H1 (cell line): ENCODE measurements at places on chromosomes 1 and 21. TPM values are rescaled to one million over a fixed set of nuclear protein-coding genes. Genes with fewer than 3 reads are reported as not detected.

Gene MRPS15
- total RNA-seq: 129 and 130 TPM in 2 replicates

- H3K27ac ChIP-seq: no peak overlapping the region
- H3K4me3 ChIP-seq: no peak overlapping the region
- no peaks in the 10 kb centered on the region; the same call in 1 of the 2 replicates for H3K27me3 ChIP-seq
- no peak for DNase-seq
Observed at GRCh38 chr1:30749691-30750583, 7.6 kb downstream of the LAPTM5 start.

DNA sequence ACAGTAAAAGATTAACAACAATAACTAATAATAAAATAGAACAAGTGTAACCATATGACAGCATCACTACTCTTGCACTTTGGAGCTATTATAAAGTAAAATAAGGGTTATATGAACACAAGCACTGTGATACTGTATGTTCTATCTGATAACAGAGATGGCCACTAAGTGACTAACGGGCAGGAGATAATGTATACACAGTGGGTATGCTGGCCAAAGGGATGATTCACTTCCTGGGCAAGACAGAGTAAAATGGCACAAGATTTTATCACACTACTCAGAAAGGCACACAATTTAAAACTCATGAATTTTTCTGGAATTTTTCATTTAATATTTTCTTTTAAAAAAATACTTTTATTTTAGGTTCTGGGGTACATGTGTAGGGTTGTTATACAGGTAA is 12.3 kb downstream of the SLC9C2 start:
- H3K27ac ChIP-seq: no peak overlapping the region
- no peaks in the 10 kb centered on the region for H3K27me3 ChIP-seq
- H3K4me1 ChIP-seq: no peaks in the 10 kb centered on the region
- no peak for DNase-seq

- no peak for DNase-seq
- peaks cover 19% of the 10 kb centered on the region for H3K36me3 ChIP-seq
- H3K4me3 ChIP-seq: no peak overlapping the region
- no peaks in the 10 kb centered on the region for H3K27me3 ChIP-seq
Observed at GRCh38 chr21:46431448-46431847, 27.2 kb upstream of the DIP2A start.

Gene CYB561D1
- total RNA-seq: 3.6 and 4.3 TPM in 2 replicates

Gene LRRN2
- total RNA-seq: 2.3 and 2.5 TPM in 2 replicates

DNA sequence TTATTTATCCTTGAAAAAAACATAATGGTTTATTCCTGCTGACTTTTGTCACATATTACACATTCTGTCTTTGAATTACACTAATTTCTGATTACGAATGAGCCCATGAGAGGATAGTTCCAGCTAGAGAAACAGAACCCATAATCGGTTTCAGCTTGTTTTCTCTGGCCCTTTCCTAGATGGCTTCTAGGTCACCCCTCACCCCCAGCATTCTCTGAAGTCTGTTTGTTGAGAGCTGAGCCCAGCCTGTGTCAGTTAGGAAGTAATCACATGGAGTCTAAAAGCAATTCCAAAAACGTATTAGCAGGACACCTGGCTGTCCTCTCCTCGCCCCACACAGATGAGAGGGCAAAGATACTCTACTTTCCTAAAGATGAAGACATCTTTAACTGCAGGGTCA is 48.9 kb downstream of the KIAA1614 start:
- no peak for DNase-seq
- no peak overlapping the region for H3K4me3 ChIP-seq
- no peaks in the 10 kb centered on the region for H3K4me1 ChIP-seq
- H3K36me3 ChIP-seq: peaks cover 23% of the 10 kb centered on the region

DNA sequence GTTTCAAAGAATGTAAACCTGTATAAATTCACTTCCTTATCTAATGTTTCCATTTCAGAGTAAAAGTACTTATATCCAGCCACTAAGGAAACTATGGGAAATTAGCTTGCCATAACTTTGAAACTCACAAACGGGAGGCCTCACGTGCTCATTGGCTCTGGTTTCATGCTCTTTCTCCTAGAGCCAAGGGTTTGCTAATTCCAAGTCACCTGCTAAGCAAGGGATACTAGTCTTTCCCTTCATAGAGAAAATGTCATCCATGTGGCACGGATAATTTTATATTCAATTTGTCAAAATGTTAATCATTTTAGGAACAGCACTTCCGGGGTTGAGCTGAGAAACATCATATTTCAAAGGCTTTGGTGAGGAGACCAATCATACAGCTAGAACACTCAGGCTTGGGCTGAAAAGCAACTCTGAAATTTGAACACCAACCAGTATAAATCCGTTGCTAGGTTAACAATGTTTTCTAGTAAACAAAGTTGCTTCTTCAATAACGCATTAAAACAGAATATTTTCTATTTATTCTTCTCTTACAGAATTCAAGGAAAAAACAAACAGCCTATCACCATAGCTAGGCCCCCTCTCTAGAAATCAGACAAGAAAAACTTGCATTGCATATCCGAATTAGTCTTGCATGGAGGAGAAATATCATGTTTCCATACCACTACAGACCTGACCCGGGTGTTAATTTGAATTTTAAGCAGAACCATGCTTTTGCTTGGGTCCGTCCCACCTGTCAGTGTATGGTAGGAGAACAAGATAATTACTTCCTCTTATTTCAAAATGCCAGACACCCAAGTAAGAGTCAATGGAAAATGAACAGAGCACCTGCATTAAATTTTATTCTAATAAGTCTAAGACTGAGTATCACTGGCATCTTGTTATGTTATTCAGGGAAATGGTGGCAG is 196.1 kb upstream of the ESRRG start:
- H3K4me3 ChIP-seq: no peak overlapping the region
- H3K4me1 ChIP-seq: no peaks in the 10 kb centered on the region
- no peaks in the 10 kb centered on the region for H3K36me3 ChIP-seq
- H3K27me3 ChIP-seq: no peaks in the 10 kb centered on the region
- no peak for DNase-seq

Gene DYNLT5
- total RNA-seq: 0.93 and 1.2 TPM in 2 replicates

DNA sequence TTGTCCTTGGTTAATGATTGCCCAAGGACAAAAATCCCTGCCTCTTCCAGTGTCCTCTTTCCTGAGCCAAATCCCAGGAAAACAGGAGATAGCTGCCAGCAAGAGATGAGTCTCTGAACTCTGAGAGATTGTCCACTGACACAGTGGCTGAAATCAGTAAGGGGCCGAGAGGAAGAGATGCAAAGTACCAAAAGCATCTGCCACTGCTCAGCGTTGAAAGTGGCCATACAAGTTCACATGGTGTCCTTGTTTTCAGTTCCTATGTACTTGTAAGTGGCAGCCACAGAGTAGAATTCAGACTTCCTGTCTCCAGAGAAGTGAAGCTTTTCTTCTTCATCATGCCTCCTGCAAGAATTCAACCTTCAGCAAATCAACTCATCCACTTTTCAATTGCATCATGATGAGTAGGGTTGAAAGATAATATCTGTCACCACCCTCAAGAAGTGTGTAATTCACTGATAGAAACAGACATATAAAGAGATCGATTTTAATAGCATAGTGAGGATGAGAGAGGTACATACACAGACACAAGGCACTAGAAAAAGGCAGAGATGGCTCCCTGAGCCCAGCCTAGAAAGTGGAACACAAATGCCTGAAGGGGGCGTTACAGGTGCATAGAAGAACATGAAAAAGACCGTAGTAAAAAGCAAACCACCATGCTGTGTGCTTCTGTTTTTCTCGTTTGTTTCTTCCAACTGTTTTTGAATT is 185.8 kb downstream of the MRPL39 start:
- H3K36me3 ChIP-seq: no peaks in the 10 kb centered on the region
- no peak for DNase-seq
- no peak overlapping the region for H3K27ac ChIP-seq
- H3K27me3 ChIP-seq: no peaks in the 10 kb centered on the region

GRCh38 chr1:182602935-182603645 is 1.1 kb downstream of the RGS16 start:
- peak overlapping the region; percentile 53; the same call in 1 of the 2 replicates for H3K4me3 ChIP-seq
- peaks cover 31% of the 10 kb centered on the region for H3K27me3 ChIP-seq
- peaks cover 12% of the 10 kb centered on the region for H3K36me3 ChIP-seq

DNA sequence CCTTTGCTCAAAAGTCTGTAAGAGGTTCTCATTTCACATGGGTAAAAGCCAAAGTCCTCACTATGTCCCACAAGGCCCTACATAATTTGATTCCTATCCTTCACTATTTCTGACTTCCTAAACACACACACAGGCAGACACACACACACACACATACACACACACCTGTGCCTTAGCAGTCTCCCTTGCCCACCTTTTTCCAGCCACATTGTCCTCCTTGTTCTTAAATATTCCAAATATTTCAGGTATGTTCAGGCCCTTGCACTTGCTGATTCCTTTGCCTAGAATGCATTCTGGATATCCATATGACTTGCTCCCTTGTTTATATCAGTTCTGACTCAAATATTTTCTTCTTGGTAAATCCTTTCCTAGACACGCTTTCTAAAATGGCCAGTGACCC is 54.6 kb downstream of the NTNG1 start:
- H3K27me3 ChIP-seq: no peaks in the 10 kb centered on the region
- H3K4me1 ChIP-seq: peaks cover 11% of the 10 kb centered on the region
- no peak for DNase-seq
- no peaks in the 10 kb centered on the region for H3K36me3 ChIP-seq
- H3K4me3 ChIP-seq: no peak overlapping the region
- no peak overlapping the region for H3K27ac ChIP-seq

Gene CTSE
- total RNA-seq: not detected in 2 replicates

Gene TDRD10
- 0.15 TPM in 1 of 2 replicates, not detected in the other for total RNA-seq

Gene ELAPOR1
- total RNA-seq: 1.2 TPM in 2 replicates

DNA sequence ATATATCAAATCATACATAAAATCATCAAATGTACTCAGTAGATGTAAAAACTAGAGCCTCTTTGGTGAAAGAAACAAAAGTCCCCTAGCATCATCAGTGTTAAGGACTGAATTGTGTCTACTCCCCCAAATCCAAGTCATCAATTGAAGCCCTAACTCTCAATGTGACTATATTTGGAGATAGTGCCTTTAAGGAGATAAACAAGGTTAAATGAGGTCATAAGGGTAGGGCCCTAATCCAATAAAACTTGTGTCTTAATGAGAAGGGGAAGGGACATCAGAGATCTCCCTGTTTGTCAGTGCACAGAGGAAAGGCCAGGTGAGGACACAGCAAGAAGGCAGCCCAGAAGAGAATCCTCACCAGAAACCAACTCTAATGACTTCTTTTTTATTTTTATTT is 33.5 kb downstream of the USP24 start:
- H3K4me1 ChIP-seq: no peaks in the 10 kb centered on the region
- DNase-seq: no peak
- H3K36me3 ChIP-seq: no peaks in the 10 kb centered on the region
- no peak overlapping the region for H3K4me3 ChIP-seq
- H3K27me3 ChIP-seq: no peaks in the 10 kb centered on the region

GRCh38 chr1:64129701-64130100 is 73.7 kb upstream of the UBE2U start:
- no peaks in the 10 kb centered on the region for H3K27me3 ChIP-seq
- no peak for DNase-seq
- H3K27ac ChIP-seq: no peak overlapping the region
- H3K36me3 ChIP-seq: no peaks in the 10 kb centered on the region
- no peak overlapping the region for H3K4me3 ChIP-seq

Gene ANP32E
- total RNA-seq: 114 and 123 TPM in 2 replicates

Gene SHISA4
- total RNA-seq: 7.8 and 9.0 TPM in 2 replicates

- DNase-seq: no peak
- H3K27ac ChIP-seq: peak overlapping the region; percentile 71; the same call in 1 of the 2 replicates
- peaks cover 7% of the 10 kb centered on the region for H3K4me1 ChIP-seq
- H3K4me3 ChIP-seq: no peak overlapping the region
- H3K36me3 ChIP-seq: no peaks in the 10 kb centered on the region; the same call in 1 of the 2 replicates
- no peaks in the 10 kb centered on the region for H3K27me3 ChIP-seq
Observed at GRCh38 chr1:61950418-61950817, 208.1 kb downstream of the PATJ start.

GRCh38 chr1:160745551-160745950 is 6.5 kb downstream of the SLAMF7 start:
- H3K4me1 ChIP-seq: no peaks in the 10 kb centered on the region
- no peaks in the 10 kb centered on the region for H3K27me3 ChIP-seq

Gene VCAM1
- 0.21 TPM in 1 of 2 replicates, not detected in the other for total RNA-seq

- H3K4me3 ChIP-seq: no peak overlapping the region
- no peaks in the 10 kb centered on the region for H3K36me3 ChIP-seq
- H3K4me1 ChIP-seq: peaks cover 18% of the 10 kb centered on the region
- no peaks in the 10 kb centered on the region for H3K27me3 ChIP-seq
- no peak for DNase-seq
Observed at GRCh38 chr1:206699626-206700025, 14.9 kb downstream of the MAPKAPK2 start.

GRCh38 chr1:24992761-24993211 is 62.7 kb upstream of the RUNX3 start:
- no peak for DNase-seq
- no peak overlapping the region for H3K4me3 ChIP-seq
- no peaks in the 10 kb centered on the region for H3K36me3 ChIP-seq

- no peak for DNase-seq
- H3K27me3 ChIP-seq: no peaks in the 10 kb centered on the region
- no peak overlapping the region for H3K27ac ChIP-seq
- no peak overlapping the region for H3K4me3 ChIP-seq
- peaks cover 1% of the 10 kb centered on the region for H3K4me1 ChIP-seq
Observed at GRCh38 chr21:37551993-37552355, 185.4 kb downstream of the DYRK1A start.

- H3K4me3 ChIP-seq: peak overlapping the region; percentile 90; the same call in 1 of the 2 replicates
- no peaks in the 10 kb centered on the region for H3K27me3 ChIP-seq
- no peak for DNase-seq
Observed at GRCh38 chr1:53890522-53890941, 935 bp upstream of the YIPF1 start.

DNA sequence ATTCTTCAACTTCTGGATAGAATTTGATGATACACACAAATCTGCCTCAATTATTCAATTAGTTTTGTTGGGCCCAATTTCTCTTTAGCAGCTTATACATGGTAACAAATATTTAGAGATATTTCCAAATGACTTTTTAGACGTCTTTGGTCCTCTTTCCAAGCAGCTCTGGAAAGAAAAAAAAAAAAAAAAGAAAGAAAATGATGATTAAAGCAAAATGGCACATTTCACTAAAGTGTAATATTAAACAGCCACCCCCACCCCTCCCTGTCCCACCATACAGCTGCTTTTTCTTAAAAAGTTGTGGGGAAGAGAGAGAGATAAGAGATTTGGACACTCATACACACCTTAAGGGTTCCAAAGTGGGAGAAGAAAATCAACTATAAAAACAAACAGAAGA is 977 bp downstream of the METTL18 start:
- H3K27me3 ChIP-seq: no peaks in the 10 kb centered on the region
- peaks cover 6% of the 10 kb centered on the region; the same call in 1 of the 2 replicates for H3K4me1 ChIP-seq
- H3K36me3 ChIP-seq: 0 out of 2 replicates have a peak, but pooled peaks cover 3% of the 10 kb centered on the region
- no peak overlapping the region for H3K27ac ChIP-seq
- H3K4me3 ChIP-seq: peak overlapping the region; percentile 95

Gene GPR61
- 0.15 and 0.41 TPM in 2 replicates for total RNA-seq

Gene EGLN1
- 6.1 and 6.4 TPM in 2 replicates for total RNA-seq

- no peak overlapping the region for H3K4me3 ChIP-seq
- DNase-seq: no peak
- H3K4me1 ChIP-seq: no peaks in the 10 kb centered on the region; the same call in 1 of the 2 replicates
- H3K27ac ChIP-seq: no peak overlapping the region
- no peaks in the 10 kb centered on the region for H3K27me3 ChIP-seq
- no peaks in the 10 kb centered on the region for H3K36me3 ChIP-seq
Observed at GRCh38 chr1:41673378-41673777, 188.9 kb upstream of the EDN2 start.

GRCh38 chr1:229843627-229844238 is 217.7 kb downstream of the URB2 start:
- no peaks in the 10 kb centered on the region for H3K27me3 ChIP-seq
- DNase-seq: no peak
- H3K36me3 ChIP-seq: no peaks in the 10 kb centered on the region
- H3K4me3 ChIP-seq: no peak overlapping the region
- H3K4me1 ChIP-seq: no peaks in the 10 kb centered on the region
